Right renal cortex interstitium (tissue), 3 donors: ENCODE measurements at places on chromosomes 1 and 21.

DNA sequence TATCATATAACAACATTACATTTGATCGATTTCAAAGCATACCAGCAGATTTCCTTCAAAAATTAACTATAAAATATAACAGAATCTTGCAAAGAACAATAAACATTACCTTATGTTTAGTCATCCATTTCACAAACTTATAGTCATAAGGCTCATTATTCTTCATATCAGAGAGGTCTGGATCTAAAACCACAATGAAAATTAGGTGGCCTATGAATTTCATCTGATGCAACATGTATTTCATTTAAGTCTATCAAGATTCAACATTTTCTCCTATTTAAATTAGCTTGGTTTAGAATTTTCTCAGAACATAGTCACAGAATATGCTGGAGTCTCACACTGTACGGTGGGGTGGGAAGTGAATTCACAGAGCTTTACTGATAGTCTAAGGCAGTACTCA, 49.2 kb downstream of the KYAT3 start:
- no peak for DNase-seq

DNA sequence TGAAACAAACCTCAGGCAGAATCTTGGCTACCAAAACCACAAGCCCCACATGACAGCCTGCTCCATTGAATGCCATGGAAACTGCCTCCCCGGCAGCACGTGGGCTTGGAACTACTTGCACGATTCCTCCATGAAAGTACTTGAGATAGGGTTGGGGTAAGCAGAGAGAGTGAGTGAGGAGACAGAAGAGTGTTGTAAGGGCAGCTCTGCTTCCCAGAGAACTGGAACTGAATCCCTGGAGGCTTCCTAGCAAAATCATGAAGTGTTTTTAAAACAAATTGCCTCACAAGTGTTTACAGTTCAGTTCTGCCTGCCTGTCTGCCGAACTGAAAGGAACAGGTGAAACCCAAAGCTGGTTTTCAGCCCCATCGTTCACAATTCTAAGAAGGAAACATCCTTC, 35.3 kb upstream of the DNASE2B start:
- no peak for DNase-seq

DNA sequence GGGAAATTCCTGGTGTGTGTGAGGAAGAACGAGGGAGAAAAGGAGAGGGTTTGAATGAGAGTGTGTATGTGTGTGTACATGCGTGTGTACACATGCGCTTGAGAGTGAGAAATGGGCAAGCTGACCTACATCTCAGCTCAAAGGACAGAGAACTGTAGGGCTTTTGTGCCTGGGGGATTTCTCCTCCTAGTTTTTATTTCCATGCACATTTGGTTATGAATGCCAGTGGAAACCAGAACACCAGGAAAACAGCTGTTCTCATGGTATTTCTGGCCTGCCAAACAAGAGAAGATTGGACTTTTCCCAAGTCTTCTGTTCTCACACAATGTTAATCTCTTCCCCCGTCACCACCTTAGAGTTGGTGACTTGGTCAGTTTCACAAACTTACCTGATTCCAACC, 45.2 kb downstream of the SLC44A3 start:
- DNase-seq, result no peak

GRCh38 chr1:210246447-210246846, 13.9 kb downstream of the SERTAD4 start:
- no peak for DNase-seq

- DNase-seq, result no peak
Observed at GRCh38 chr1:64553285-64553684, 83.4 kb downstream of the CACHD1 start.

GRCh38 chr1:65412256-65412983, 8.0 kb upstream of the LEPR start:
- DNase-seq, result no peak
